ENCODE measurements at places on chromosomes 3 and 15.

GRCh38 chr3:34856081-34856947 lies 783.0 kb upstream of the ARPP21 start:
- DNase-seq = no peak

- DNase-seq = no peak
Observed at GRCh38 chr3:23174426-23175039, 28.6 kb upstream of the UBE2E2 start.

GRCh38 chr3:153970741-153971347 lies 150.3 kb upstream of the ARHGEF26 start:
- no peak for DNase-seq

- DNase-seq = peak; percentile 14
Observed at GRCh38 chr3:66572938-66573710, 72.3 kb upstream of the LRIG1 start.
